ENCODE measurements at places on chromosomes 5 and 9.

- DNase-seq, result no peak
Measured at GRCh38 chr5:119333421-119333851, 22.4 kb upstream of the TNFAIP8 start.

DNA sequence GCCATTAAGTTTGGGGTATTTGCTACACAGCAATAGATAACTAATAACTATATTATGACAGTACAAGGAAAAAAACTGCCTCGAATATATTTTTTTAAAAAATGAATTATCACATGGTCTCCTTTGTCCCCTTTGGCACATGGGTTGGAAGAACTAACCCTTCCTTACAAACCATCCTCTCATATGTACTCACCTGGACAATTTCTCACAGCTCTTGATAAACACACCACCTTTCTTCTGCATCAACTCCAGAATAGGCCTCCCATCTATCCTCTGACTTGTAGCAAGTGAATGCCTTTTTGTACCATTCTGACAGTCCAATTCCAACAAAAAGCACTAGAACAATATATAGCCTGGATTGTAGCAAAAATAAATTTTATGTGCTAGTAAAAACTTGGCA, 78.7 kb upstream of the LARP1 start:
- DNase-seq, result no peak

- DNase-seq, result no peak
Measured at GRCh38 chr9:101693546-101694336, 44.7 kb downstream of the GRIN3A start.

GRCh38 chr5:74187757-74188156, 452.8 kb downstream of the ENC1 start:
- DNase-seq, result no peak

DNA sequence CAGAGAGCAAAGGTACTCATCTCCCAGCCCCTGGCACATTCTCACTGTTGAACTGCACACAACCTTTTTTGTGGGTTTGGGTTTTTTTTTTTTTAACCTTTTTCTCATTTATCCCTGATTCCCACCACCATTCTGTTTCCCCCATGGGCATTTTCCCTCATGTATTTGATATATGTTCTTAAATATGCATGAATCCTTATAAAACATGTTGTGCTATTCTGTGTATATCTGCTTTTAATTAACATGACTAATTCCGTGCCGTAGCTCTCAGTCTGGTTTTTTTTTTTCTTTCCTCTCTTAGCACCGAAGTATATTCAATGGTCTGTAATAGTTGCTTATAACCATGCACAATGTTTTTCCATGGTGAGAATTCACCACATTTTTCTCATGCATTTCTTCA, 204.5 kb downstream of the RGS3 start:
- DNase-seq, result no peak

Measured in NCI-H1436 (cell line).